Effector CD4-positive, alpha-beta T cell (primary cell): ENCODE measurements at places on chromosomes 6 and 20.

GRCh38 chr6:37182736-37183590, 13.0 kb downstream of the PIM1 start:
- peak; percentile 31 for DNase-seq

DNA sequence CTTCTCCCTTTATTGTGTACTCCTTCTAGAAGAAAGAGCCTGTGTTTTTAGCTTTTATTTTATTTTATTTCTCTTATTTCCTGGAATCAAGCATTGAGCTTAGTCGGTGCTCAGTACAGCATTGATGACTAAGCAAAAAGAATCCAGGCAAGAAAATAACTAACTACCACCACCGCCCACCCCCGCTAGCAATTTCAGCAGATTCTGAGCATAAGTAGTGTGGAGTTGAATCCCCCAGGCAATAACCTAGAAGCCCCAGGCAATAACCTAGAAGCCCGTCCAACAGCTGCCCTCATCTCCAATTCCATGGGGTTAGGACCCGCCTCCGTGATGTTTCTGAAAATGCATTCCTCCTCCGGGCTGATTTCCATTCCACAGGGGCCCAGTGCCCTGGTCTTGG, 258.0 kb upstream of the TAB2 start:
- no peak for DNase-seq

GRCh38 chr6:135128268-135128914, 52.7 kb upstream of the MYB start:
- peak; percentile 9 for DNase-seq

DNA sequence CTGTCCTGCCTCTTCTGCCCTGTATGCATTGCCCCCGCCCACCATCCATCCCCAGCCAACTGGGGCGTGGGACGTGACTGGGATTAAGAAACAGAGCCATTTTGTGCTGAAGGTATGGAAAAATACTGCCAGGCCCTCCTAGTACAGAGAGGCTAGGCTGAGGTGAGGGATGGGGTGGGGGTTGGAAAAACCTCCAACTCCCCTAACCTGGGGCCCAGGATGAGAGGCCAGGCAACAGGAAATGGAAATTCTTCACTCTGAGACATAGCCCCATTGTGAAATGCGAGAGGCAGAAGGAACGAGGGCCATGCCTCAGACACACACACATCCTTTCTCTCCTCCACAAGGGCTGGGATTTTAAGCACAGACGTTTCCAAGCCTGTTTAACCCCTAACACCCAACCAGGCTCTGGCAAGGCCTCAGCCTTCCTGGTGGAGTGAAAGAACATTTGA, 19.9 kb downstream of the KCNK5 start:
- DNase-seq, result no peak

GRCh38 chr6:25197111-25197510, 82.1 kb upstream of the CARMIL1 start:
- DNase-seq, result no peak

DNA sequence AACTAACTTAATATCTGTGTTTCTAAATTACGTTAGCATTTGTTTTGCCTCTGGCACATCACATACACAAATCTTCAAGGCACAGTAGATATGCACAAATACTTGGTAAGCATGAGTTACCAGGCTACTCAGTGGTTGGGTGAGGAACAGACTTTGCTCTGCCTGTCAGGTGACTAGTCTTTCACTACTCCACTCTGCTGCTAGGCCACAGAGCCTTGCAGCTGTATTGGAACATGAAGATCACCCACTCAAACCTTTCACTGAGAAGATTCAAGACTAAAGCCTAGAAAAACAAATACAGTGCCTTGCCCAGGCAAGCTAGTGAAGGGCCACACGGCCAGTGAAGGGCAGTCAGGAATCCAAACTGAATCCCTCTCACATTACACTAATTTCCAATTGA, 47.0 kb downstream of the DTNBP1 start:
- DNase-seq, result no peak

GRCh38 chr6:34536251-34536958, 19.7 kb downstream of the SPDEF start:
- DNase-seq, result no peak

DNA sequence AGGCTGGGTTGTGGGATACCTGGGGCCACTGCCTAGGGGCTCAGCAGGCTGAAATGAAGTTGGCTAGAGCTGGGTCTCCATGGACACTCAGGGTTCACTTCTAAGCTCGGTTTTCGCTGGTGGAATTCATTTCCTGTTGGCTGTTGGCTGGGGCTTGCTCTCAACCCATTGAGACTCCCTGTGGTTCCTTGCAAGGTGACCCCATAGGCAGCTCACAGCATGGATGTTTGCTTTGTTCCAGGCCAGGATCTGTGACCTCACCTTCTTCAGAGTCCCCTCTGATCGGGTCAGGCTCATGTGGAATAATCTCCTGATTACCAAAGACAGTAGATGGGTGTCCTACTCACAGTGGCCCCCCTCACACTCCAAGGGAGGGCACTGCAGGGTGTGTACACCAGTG, 229.3 kb downstream of the QKI start:
- DNase-seq, result no peak

DNA sequence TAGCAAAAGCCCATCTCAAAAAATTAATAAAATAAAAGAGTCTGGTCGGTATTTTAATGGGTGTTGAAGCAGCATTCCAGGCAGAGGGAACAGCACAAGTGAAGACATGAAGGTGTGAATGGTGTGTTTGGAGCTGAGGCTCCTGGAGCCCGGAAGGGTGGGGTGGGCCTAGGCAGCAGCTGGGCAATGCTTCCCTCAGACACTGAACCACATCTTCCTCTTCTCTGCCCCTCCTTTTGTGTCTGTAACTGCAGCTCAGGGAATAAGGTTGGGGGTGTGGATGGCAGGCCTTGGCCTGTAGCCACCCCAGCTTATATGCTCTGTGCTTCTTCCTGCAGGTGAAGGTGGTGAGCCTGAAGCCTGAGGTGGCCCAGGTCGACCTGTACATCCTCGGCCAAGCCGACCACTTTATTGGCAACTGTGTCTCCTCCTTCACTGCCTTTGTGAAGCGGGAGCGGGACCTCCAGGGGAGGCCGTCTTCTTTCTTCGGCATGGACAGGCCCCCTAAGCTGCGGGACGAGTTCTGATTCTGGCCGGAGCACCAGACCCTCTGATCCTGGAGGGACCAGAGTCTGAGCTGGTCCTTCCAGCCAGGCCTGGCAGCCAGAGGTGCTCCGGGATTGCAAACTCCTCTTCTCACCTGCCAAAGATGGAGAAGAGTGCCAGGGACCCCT, 26.6 kb downstream of the POFUT1 start:
- DNase-seq, result no peak

- DNase-seq, result no peak
These were observed 191.0 kb upstream of the MMS22L start for GRCh38 chr6:97473979-97474378.

GRCh38 chr6:33757906-33758305, 11.2 kb upstream of the IP6K3 start:
- DNase-seq, result no peak

- DNase-seq, result no peak
These were observed 16.1 kb downstream of the NCOA7 start for GRCh38 chr6:125806813-125807212.

GRCh38 chr20:21027569-21027968, 78.6 kb downstream of the LINC00237 start:
- no peak for DNase-seq

GRCh38 chr6:100257793-100258395, 206.8 kb downstream of the SIM1 start:
- no peak for DNase-seq

DNA sequence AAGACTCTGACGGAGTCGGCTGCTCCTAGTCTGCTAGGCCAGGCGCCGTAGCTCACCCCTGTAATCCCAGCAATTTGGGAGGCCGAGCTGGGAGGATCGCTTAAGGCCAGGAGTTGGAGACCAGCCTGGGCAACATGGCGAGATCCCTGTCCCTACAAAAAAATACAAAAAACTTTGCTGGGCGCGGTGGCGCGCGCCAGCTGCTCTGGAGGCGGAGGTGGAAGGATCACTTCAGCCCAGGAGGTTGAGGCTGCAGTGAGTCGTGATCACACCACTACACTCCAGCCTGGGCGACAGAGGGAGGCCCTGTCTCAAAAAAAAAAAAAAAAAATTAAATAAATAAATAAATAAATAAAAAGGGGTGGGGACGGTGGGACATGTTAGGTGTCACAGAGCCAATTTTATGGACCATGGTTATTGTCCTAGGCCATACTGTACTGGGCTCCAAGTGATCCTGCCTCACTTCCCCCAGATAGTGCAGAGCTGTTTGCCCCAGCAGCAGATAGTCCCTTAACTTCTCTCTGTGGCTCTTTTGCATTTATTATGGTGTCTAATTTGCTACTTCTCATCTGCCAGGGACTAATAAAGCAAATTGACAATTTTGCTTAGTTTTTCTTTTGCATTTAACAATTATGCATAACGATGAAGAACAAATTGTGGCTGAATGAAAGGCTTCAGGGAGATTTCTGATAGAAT, 5.2 kb downstream of the PI16 start:
- DNase-seq, result no peak

GRCh38 chr6:104682722-104683643, 176.7 kb downstream of the HACE1 start:
- peak; percentile 55 for DNase-seq

DNA sequence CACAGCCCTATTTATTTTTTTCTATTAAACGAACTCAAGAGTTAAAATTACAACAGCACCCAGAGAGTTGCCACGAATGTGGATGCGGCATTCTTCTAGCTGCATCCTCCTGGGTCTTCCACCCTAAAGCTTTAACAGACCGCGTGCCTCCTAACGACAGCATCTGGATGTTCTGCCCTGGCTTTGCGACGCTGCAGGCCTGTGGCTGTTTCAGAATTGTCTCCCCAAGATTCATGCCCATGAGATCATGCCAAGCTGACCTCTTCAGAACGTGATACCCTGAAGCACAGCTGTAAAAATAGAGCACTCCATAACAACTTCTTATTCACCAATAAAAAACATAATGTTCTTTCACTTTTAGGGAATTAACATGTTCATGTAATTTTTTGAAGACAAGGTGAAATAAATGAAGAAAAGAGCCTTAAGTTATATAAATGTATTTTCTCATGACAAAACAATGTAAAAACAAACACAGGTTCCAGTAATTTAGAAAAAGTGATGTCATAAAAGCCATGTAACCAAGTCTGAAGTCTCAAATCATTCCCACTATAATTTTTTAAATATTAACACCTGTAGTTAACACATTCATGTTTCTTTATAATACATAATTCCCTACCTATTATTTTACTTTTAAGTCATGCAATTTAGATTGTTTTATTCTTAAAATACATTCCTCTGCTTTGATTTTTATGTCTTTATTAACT, 26.5 kb downstream of the HIVEP2 start:
- DNase-seq, result no peak

DNA sequence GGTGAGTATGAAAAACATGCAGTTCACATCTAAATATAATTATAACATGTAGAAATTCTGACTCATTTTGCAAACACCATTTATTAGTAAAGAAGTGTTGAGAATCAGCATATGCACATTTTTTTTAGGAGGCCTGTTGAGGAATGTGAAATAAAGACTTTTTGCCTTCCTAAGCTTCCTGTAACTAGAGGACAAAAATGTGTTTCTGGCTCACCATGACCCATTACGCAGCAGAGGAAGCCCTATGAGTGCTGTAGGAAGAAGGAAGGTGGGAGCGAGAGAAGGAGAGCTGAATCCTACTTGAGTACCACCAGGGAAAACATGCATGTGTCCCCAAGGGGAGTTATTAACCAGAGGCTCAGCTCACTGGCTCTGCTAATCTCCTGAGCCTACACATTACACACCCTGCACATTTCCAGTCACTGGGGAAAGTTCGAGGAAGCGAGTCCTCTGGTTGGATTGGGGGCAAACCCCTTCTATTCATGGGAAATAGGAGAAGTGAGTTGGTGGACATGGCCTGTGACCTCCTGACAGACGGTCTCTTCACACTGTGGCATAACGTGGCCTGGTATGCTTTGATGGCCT, 540.5 kb upstream of the JAG1 start:
- no peak for DNase-seq

DNA sequence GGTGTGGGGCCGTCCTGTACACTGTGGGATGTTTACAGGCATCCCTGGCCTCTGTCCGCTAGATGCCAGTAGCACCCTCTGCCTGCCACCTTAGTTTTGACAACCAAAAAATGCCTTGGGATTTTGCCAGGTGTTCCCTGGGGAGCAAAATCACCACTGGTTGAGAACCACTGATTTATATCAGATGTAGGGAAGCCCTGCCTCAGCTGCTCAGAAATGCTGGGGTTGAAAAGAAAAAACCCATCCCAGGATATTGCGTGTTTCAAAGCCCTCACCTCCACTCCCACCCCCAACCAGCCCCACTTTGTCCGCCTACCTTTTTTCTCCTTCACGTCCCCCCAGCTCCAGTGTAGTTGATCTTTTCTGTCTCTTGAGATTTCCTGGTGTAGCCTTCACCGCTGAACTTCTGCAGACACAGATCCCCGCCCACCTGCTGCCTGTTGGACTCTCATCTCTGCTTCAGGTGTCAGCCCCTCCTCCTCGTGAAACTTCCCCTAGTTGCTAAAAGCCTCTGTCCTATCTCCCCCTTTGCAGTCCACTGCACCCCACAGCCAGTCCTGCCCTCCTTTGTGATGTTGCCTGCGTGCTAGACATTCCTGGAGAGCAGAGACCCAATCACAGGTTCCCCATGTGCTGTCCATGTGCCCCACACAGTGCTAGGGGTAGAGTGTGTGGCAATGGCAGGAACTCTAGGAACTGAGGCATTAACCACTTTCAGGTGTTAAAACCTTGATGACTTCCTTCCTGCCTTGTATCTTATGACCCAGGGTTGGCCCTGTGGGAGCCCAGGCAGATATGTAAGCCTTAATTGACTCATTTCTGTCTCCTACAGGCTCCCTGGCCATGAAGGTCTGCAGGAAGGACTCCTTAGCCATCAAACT, 98.9 kb downstream of the TBC1D7 start:
- DNase-seq, result no peak

DNA sequence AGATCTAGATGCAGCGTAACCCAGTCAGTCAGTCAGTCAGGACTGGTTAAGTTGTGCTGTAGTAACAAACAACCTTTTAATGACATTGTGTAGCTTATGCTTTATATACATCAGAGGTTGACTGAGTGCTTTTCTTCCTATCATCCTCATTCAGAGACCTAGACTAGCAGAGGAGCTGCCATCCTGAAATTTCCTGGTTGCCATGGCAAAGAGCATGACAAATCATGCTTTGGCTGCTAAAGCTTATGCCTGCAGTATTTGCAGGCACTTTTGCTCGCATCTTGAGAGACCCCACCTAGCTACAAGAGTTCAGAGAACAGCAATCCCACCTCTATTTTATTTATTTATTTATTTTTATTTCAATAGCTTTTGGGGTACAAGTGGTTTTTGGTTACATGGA, 244.0 kb downstream of the BTBD3 start:
- DNase-seq, result no peak

GRCh38 chr6:40807484-40807883, 220.3 kb upstream of the LRFN2 start:
- no peak for DNase-seq

- no peak for DNase-seq
These were observed 67.4 kb downstream of the BTBD9 start for GRCh38 chr6:38572186-38572813.
